ENCODE measurements at places on chromosomes 16 and 17.

- no peak for DNase-seq
Observed at GRCh38 chr16:86157616-86158247, 258.8 kb downstream of the IRF8 start.

- DNase-seq = no peak
Observed at GRCh38 chr17:538181-538973, 176.3 kb downstream of the VPS53 start.

GRCh38 chr17:78174870-78175642, 6.7 kb downstream of the SYNGR2 start:
- DNase-seq = peak; percentile 81

DNA sequence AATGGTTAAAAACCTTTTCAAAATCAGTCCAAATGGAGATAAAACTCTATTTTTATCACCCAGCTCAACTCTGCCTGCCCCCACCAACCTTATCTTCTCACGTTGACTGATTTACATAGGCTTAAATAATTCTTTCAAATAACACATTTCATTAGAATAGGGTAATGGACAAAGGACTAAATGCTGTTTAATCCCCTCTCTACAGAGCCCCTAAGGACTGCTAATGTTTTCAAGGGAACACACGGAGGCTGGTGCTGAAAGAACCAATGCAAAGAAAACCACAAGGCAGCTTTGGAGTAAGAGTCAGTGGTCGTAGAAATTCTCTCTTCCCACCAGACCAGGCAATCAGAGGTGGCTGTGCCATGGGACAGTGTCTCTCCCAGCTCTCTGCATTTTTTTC, 445.7 kb upstream of the MAF start:
- no peak for DNase-seq

DNA sequence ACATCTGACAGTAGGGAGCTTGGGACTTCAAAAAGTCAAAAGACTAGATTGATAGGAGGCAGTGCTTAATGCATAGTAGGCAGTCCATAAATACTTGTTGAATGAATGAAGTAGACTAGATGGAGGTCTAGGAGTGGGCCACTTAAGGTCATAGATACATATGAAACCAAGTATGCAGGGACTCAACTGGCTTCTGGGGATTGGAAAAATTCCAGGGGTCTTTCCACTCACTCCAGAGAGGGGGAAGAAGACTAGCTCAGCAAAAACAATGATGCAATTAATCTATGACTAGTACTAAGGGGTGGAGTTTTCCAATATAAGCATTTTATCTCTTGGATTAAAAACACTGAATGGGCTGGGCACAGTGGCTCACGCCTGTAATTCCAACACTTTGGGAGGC, 298.3 kb upstream of the XYLT1 start:
- no peak for DNase-seq

GRCh38 chr17:18932360-18933055, 19.5 kb upstream of the SLC5A10 start:
- no peak for DNase-seq

- no peak for DNase-seq
Observed at GRCh38 chr17:949623-950303, 29.8 kb downstream of the NXN start.

DNA sequence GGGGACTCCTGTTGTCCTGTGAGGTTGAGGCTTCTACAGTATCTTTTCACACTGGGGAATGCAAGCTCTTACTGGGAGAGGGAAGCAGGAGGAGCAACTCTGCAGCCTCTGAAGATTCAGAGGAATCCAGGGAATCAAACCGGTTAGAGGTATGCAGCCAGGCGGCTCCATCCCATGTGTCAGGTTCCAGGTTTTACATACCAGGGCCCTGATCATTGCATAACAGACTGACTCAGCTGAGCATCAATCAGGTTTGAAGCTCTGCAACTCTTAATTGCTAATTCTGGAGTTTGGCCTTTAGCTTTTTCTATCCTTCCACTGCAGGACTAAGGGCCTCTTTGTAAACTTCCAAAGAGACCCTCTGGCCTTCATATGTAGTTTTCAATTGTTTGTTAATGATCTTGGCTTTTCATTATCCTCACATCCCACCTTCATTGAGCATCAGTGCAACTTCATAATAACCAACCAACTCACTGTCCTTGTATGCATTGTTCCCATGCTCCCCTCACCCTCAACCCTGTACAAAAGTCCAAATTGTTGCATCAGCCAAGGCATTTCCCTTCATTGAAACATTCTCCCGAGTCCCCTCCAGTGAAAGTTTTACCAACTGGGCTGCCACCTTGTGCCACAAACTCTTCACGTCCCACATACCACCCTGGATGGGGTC, 59.7 kb upstream of the DHX40 start:
- DNase-seq = no peak

DNA sequence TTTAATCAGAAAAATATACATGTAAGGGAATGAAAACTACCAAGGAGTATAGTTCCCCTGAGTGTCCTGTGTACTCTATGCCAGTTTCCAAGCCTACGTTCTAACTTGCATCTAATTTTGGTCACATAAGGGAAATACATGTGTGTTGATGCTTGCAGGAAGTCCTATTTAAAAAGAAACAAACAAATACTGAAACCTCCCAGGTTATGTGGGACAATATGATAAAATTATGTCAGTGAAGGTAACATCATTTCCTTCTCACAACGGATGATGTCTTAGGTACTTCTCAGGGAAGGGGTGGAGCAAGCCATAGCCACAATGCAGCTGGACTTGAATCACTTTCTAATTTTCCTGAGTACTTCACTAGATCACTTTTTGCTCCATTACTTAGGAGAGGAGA, 115.9 kb downstream of the ZFHX3 start:
- no peak for DNase-seq
